Bronchial epithelial cell (primary cell): ENCODE measurements at places on chromosomes 1 and 21. TPM values are rescaled to one million over a fixed set of nuclear protein-coding genes. Genes with fewer than 3 reads are reported as not detected.

DNA sequence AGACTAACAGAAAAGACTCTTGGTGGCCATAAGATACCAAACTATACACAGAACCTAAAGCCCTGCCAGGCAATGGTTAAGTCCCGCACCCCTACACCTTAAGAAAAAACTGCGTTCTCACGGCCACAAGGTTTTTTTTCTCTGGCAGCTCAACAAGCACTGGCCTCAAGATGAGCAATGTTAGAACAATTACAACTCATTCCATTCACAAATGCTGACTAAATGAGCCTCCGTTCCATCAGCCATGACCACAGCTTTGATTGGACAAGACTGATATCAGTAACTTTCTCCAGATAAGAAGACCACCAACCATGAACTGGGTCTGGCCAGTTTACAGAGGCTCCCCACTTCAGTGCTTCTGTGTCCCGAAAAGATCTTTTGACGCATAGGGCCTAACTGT lies 31.9 kb downstream of the SEC16B start:
- peak; percentile 61 for DNase-seq

GRCh38 chr21:44291078-44291935 lies 5.6 kb downstream of the AIRE start:
- DNase-seq: no peak

DNA sequence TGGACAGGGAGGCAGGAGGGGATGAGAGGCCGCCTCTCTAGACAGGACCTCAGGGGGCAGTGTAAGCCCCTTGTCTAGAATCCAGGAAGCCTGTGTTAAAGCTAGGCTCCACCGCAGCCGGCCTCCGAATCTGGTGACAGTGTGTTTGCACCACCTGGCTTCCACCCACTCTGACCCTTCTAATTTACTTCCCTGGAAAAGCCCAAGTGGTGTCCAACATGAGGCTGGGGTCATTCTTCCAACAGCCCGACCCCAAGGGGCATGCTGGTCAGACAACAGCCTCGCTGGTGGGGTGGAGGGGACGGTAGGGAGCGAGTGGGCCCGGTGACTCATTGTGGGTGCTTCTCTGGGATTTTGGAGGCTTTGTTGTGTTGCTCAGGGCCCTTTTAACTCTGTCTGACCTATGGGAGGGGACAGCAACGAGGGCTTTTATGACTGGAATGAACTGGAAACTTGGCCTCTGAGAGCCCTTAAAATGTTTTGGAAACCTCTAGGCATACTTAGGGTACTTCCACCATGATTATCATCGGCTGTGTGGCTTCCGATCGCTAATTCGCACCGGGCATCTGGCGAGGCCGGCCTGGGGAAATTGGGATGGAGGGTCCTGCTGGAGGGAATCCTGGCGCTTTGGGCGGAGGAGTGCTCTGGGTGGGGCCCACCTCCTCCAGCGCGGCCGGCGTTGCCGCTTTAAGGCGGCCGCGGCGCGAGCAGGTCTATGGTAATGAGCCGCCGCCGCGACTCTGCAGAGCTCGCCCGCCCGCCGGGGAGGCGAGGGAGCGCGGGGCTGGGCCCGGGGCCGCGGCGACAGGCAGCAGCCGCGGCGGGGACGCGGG lies at the start of gene CELSR2:
Gene CELSR2, plus strand, starts transcription at position 743 of the 833 bp plus-strand sequence. CDS start 541 bp downstream, outside the sequence.
- DNase-seq: no peak

DNA sequence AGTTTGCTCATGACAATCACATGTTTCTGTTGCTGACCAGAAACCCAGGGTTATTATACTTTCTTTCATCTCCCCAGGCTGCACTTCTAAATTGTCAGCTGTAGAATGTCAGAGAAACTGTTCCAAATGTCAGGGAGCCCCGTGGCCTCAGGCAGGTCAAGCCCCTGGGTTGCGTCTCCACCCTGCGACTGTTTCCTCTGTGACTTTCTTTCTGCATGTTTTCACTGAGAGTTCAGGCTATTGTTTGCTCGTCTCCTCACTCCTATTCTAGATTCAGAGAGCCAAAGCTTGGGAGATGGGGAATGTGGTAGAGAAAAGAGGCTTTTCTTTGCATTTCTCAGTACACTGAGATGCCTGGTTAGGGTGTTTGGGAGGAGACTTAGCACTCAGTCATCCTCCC lies 97.4 kb downstream of the CENPF start:
- no peak for DNase-seq

DNA sequence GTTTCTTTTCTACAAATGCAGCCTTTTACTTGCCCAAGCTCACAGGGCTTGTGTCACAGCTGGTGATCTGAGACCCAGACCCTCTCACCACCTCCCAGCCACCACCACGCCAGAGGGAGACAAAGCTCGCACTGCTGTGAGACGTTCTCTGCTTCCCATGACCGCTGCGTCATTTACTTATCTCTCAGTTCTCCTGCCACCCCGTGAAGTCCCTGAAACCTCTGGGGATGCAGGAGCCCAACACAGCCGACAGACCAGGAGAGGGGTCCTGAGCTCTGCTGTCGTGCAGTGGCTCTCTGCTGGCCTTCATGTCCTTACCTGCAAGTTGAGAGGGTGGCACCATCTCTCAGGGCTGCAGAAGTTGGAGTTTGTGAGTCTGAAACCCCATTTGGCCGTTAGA lies 77.7 kb downstream of the SLC16A1 start:
- DNase-seq: no peak

DNA sequence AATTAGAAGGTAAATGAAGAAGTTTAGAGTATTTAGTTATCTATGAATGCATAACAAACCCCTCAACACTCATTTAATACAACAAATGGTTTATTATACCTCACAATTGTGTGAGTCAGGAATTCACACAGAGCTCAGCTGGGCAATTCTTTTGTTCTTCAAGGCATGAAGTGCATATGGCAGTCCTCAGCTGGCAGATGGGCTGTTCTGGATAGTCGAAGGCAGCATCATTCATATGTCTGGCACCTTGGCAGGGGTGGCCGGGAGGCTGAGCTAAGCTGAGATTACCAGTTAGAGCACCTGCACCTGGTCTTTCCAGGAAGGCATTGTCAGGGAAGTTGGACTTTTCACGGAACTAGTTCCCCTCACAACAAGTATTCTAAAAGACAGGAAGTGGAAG lies 286.2 kb upstream of the DUSP10 start:
- no peak for DNase-seq

- no peak for DNase-seq
Measured at GRCh38 chr21:15526798-15527197, 203.0 kb upstream of the USP25 start.

GRCh38 chr1:220382994-220383393 lies 110.7 kb upstream of the RAB3GAP2 start:
- no peak for DNase-seq

DNA sequence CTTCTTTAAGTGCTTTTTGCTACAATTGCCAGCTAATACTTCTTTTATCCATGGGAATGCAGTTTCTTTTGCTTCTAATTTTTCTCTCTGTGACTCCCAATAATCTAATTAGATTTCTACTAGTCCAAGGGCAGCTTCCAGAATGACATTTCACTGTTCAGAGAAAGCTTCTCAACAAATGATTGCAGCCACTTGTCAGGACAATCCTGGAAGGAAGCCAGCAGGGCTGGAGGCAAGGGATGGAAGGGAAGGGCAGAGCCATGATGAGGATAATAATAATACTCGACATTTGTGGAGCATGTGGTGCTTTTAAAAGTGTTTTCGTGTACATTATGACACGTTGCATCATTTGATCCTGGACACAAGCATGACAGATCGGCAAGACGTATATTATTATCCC lies 19.4 kb downstream of the F11R start:
- no peak for DNase-seq

DNA sequence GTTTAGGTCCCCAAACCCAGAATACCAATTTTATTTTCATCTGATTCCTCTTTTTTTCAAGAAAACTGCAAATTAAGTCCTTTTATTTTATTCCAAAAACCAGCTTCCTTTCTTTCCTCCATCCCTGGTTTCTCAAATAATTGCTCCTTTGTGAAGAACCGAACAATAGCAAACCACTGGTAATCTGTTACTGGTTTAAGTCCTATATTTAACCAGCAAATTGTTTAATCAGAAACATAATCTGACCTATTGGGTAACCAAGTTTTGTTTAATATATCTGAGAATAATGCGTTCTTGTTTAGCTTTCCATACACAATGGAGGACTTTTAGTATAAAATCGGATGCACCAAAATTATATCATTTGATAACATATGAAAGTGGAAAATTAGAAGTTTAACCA lies 13.2 kb upstream of the DDR2 start:
- no peak for DNase-seq

- DNase-seq: peak; percentile 60
Measured at GRCh38 chr1:221435504-221435904, 306.4 kb downstream of the DUSP10 start.

DNA sequence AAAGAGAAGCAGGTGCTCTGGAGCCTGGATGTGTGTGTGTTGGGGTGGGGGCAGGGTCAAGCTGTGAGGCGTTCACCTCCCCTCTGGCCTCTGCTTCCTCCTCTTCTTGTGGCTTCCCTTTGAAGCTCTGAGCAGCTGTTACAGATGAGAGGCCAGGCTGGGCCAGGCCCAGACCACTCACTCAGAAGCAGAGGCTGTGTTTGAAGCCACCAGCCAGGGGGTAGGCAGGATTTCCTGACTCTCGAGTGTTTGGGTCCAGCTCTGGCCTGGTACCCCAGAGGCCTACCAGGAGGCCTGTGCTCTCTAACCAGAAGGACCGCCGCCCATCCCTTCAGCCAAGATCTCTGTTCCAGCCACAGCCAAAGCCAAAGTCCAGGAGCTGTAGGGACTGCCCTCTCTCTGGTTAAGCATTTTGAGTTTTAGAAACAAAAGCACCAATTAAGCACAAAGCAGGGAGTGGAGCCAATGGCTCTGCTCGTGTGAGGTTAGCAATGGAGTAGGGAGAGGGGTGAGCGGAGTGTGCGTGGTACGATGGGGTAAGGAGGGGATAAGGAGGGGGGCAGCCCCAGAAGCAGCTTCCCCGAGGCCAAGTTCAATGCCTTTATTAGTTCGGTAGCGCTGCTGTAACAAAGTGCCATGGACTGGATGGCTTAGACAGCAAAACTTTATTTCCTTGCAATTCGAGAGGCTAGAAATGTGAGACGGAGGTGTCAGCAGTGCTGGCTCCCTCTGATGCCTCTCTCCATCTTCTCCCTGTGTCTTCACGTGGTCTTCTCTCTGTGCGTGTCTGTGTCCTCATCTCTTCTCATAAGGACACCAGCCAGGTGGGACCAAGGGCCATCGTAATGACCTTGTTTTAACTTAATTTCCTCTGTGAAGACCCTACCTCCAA lies 20.5 kb downstream of the RCSD1 start:
- no peak for DNase-seq

Gene NBPF3
- 6.8 and 18.6 TPM in 2 replicates for total RNA-seq

Gene OR10Z1
- total RNA-seq: not detected in 2 replicates

Gene PLA2G2C
- not detected in 2 replicates for total RNA-seq

Gene PERM1
- under 0.01 TPM in 1 of 2 replicates, not detected in the other for total RNA-seq

Gene SH2D2A
- total RNA-seq: 1.2 and 1.8 TPM in 2 replicates

Gene KRTAP10-11
- not detected in 2 replicates for total RNA-seq
